IgD-negative memory B cell (primary cell): ENCODE measurements at places on chromosomes 12 and 14. TPM values are rescaled to one million over a fixed set of nuclear protein-coding genes. Genes with fewer than 3 reads are reported as not detected.

The EXOC3L4 gene
- polyA plus RNA-seq = not detected

The CIROP gene
- not detected for polyA plus RNA-seq

The CLEC2A gene
- not detected for polyA plus RNA-seq

The SOX5 gene
- polyA plus RNA-seq = 11.0 TPM

The SPTB gene
- 0.06 TPM for polyA plus RNA-seq

The MARCHF9 gene
- 11.9 TPM for polyA plus RNA-seq

The LRP1-AS gene
- polyA plus RNA-seq = not detected

The SLC17A8 gene
- polyA plus RNA-seq = not detected

The LMNTD1 gene
- not detected for polyA plus RNA-seq

The RSRC2 gene
- 61.0 TPM for polyA plus RNA-seq

The ESRRB gene
- polyA plus RNA-seq = not detected

The ST8SIA1 gene
- not detected for polyA plus RNA-seq

The NRL gene
- 2.6 TPM for polyA plus RNA-seq

The LRRC10 gene
- polyA plus RNA-seq = not detected
